Caco-2 (cell line): ENCODE measurements at places on chromosomes 3 and 15. TPM values are rescaled to one million over a fixed set of nuclear protein-coding genes. Genes with fewer than 3 reads are reported as not detected.

The MB21D2 gene
- 10.6 and 11.0 TPM in 2 replicates for total RNA-seq

The CCDC54 gene
- not detected in 2 replicates for total RNA-seq

DNA sequence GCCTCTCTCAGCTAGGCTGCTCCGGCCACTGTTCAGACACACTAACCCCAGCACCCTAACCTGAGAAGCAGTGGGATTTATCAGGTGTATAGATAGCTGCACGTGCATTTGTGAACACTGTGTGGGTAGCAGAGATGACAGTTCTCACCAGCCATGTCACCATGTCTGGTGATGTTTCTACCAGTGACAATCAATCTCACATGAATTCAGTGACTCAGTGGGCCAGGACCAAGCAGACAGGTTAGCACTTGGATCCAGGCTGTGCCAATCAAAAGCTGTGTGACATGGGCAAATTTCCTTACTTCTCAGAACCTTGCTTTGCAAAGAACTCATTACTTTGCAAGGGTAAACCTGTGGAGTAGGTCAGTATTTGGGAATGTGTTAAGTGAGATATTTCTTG is 65.3 kb upstream of the GATM start:
- no peak for DNase-seq

DNA sequence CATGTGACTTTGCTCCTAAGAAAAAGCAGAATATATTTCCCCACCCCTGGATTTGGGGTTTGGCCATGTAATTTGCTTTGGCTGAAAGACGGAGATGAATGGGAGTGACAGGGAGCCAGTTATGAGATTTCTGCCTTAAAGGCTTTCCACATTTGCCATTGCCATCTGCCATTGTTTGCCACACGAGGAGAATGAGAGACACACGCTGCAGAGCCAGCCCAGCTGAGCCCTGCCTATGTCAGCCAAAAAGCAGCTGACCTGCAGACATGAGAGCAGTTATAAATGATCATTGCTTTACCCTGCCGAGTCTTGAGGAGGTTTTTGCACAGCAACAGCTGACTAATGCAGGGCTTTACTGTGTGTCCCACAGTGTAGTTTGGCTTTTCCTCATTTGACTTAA is 40.6 kb upstream of the RFTN1 start:
- no peak for DNase-seq

The TM4SF1 gene
- total RNA-seq: 49.2 and 78.3 TPM in 2 replicates
